CD4-positive, alpha-beta T cell treated with Interleukin-17A for 4 hours (primary cell): ENCODE measurements at places on chromosomes 4 and X.
A peak's percentile ranks its signal among the peaks of the same experiment; 100 is the strongest.

GRCh38 chrX:109533005-109533404 lies 3.6 kb upstream of the NXT2 start:
- no peak for DNase-seq

DNA sequence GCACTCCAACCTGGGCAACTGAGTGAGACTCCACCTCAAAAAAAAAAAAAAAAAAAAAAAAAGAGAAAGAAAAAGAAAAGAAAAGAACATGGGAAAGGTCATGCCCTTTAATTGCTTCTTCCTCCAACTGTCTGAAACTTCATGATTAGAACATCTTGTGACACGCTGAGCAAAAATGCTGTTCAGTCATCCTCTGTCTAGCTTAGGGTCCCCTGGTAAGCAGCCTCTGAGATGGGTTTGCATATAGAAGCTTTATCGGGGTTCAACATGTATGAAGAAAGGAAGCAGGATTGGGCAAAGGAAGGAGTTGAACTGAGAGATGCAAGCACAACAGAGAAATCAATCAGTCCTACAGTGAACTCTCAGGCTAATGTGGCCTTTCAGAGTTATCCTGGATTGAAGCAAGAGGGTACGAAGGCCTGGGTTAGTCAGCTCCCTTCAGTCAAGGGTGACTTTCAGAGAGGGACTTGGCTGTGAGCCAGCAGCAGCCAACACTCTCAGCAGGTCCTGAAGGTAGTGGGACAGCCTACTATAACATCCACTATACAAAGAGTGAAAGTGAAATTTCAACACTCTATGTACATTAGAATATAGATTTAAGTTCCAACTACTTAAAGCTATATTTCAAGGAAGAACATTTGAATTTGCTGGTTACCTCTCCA lies 11.4 kb downstream of the MAOB start:
- DNase-seq, result no peak

DNA sequence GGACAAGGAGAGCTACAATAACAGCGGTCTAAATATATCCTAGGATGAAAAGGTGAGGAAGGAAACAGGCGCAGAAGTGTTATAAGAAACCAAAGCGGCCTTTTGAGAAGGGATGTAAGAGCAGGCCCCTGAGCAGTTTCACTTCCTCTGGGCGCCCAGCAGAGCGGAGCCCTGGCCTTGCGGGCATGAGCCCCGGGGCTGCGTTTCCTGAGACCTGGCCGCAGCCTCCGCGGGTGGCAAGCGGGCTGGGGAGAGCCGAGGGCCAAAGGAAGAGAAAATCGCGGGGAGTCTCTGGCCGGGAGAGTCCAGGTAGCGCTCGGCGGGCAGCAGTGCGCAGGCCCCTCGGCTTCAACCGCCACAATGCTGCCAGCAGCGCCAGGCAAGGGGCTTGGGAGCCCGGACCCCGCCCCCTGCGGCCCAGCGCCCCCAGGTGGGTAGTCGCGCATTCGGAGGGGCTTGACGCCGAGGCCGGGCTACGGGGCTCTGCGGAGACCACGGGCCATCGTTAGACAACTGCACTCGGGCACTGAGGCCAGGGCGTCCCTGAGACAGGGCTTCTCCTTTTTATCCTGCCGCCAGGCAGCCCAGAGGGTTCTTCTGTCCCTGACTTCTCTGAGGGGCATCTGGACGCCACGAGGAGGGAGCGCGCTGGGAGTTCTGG lies at the start of gene BANK1:
Gene BANK1, plus strand, starts transcription at position 210 of the 661 bp plus-strand sequence. Its CDS starts 151 bp downstream, at position 361.
- peak; percentile 32 for DNase-seq

DNA sequence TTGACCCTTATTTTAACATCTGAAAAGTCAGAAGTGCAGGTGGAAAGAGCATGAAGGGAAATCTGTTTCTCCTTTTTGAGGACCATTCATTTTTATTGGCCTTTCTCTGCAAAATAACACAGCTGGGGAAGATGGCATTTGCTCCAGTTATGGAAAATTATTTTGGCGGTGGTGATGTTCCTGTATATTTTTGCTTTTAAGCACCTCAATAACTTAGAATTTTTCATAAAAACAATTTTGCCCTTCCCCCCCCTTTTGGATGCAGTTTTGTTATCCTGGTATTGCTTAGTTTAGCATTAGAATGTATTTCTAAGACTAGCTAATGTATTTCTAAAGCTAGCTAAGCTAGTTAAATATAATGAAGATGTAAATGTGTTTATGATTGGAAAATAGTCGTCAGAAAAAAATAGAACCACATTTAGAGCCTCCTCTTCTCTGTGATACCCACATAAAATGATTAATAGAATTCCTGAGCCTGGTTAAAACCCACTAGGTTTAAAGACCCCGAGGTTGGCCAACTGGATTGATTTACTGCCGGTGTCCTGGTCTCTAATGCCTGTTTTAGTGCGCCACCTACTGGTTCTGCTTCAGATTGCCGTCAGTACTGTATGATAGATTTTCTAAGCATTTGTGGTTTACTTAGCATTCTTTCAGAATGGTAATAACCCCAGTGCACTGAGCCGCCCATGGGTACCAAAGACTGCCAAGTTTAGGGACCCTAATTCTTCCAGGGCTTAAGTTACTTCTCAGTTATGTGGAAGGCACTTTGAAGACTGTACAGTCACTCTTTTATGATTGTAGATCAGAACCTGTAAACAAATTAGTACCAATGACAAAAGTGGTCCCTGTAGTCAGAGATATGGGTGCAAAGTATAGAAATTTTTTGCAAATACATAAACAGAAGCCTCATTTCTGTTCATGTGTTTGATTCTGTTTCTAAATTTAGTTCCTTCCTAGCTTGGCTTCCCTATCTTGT lies 11.4 kb downstream of the KLF3 start:
- DNase-seq, result peak; percentile 89

DNA sequence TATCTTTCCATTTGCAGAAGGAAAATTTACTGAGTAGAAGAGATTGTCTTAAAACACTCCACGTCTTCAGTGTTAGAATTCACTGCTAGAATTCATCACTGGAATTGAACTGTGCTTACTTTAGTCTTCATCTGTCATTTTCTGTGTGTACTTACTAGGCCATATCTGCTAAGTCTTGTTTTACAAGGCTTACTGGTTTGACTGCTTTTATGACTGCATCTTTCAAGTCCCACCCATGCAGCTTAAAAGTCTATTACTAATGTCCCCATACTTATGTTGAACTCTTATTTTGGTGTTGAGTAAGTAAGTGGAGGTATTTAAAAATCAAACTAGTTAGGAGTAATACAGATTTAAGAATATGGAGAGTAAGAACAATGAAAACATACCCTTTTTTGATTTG lies 14.6 kb downstream of the CLCN3 start:
- DNase-seq, result no peak

GRCh38 chr4:149065753-149066152 lies 623.5 kb upstream of the NR3C2 start:
- no peak for DNase-seq

- DNase-seq, result no peak
Observed at GRCh38 chr4:174427571-174428140, 94.6 kb downstream of the HPGD start.

DNA sequence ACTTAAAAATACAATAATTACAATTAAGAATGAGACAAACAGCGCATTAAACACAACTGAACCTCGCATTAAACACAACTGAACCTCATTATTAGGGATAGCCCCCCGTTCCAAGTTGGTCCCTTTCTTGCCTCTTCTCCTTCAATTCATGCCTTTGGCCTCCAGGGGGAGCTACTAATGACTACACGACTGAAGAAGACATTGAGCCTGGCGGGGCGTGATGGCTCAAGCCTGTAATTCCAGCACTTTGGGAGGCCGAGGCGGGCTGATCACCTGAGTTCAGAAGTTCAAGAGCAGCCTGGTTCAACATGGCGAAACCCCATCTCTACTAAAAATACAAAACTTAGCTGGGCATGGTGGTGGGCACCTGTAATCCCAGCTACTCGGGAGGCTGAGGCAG lies 56.4 kb upstream of the NWD2 start:
- no peak for DNase-seq

DNA sequence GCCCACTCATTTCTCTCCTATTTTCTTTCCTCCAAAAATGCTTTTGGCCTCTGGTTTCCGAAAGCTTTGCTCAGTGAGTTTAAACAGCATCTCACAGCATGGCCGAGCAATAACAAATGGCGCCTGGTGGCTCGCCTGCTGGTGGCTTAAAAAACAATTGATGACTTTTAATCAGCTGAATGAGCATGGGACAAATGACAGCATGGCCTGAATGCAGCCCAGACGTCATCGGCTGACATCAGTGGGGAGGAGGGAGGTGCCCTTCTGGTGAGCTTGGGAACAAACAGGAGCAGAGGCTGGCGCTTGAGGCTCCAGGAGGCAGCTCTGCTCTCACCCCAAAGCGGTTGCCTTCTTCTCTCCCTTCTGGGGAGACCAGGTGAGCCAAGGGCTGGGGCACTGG lies 286.4 kb downstream of the BCOR start:
- no peak for DNase-seq

- DNase-seq, result no peak
Observed at GRCh38 chr4:86536151-86536550, 58.0 kb upstream of the PTPN13 start.

DNA sequence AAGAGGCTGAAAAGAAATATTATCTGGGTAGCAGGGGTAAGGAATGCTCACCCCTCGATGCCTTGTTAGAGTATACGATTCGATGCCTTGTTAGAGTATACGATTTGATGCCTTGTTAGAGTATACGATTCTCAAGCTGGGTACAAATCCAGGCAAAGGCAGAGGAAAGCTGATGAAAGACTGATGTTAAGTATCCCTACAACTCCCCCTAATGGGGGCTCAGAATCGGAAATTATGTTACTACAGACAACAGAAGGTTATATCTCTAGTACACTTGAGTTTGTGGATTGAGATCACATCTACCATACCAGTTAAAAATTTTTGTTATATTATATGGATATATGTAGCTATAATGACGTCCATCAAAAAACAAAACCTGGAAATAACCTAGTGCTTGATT lies 4.8 kb downstream of the LRRC66 start:
- no peak for DNase-seq

GRCh38 chr4:102732678-102733077 lies 28.1 kb downstream of the MANBA start:
- DNase-seq, result no peak

- no peak for DNase-seq
Observed at GRCh38 chrX:22095286-22095685, 63.2 kb downstream of the PHEX start.

- no peak for DNase-seq
Observed at GRCh38 chr4:26452565-26453531, 37.4 kb downstream of the CCKAR start.

DNA sequence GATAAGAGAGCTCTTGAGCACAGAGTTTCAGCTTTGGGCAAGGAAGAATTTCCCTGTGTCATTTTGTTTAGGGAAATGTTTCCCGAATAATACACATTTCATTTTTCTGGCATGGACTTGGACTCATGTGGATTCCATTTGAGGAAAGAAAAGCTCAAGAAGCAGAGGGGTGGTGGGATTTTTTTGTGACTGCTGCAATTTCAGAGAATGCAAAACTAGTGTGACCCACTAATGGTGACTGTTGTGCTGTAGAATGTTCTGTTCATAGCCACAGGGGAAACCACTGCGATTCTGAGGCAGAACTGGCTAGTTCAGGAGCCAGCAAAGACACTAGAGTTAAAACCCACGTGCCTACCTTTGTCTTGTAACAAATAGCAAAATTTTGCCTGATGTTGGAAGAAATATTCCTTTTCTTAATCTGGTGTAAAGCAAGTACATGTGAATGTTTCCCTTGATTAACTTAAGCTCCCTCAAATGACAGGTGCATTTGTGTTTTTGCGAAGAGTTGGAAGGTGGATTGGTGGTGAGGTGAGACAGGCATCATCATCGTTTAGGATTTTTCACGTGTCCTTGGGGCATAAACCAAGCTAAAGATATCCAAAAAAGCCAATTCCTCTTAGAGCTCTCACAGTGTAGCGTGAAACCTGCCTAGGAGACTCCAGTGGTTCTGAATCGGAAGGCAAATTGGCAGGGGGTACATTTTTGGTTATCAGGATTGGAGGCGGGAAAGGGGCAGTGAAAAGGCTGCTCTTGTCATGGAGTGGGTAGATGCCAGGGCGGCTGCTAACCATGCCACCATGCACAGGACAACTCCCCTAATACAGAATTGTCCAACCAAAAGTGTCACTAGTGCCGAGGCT lies 38.0 kb upstream of the FAM9C start:
- DNase-seq, result peak; percentile 48

GRCh38 chr4:127304356-127304755 lies 328.4 kb upstream of the INTU start:
- no peak for DNase-seq

GRCh38 chr4:66899422-66900065 lies 645.8 kb downstream of the CENPC start:
- DNase-seq, result no peak

DNA sequence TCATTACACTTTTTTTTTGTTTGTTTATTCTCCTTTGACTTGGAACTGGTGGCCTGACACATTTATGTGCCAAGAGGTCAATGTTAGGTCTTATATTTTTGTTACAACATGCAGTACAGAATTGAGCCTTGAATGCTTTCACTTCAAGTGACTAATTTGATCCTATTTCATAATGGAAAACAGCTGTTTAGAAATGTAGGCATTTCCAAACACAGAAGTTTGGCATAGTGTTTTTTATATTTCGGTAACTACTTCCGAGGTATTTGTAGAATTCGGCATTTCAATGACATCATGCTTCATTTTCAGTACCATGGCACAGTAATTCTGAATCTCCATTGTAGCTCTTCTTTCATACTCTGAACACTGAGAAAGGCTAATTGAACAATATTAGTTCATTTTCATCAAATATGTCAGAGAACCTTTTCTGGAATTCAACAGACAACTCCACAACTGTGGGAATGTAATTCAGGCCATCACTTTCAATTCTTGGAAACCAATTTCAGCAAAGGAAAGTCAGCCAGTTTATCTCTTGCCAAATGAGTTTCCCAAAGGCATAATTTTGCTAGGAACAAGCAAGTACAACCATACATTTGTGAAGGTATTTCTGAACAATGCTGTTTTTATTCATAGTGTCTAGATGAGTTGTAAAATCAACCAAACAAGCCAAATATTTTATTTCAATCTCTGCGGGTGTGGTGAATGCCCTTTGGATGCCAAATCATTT lies 11.4 kb downstream of the FAM120C start:
- no peak for DNase-seq

- no peak for DNase-seq
Observed at GRCh38 chr4:20391198-20391597, 139.5 kb downstream of the SLIT2 start.

GRCh38 chr4:19534159-19534558 lies 717.5 kb upstream of the SLIT2 start:
- no peak for DNase-seq

DNA sequence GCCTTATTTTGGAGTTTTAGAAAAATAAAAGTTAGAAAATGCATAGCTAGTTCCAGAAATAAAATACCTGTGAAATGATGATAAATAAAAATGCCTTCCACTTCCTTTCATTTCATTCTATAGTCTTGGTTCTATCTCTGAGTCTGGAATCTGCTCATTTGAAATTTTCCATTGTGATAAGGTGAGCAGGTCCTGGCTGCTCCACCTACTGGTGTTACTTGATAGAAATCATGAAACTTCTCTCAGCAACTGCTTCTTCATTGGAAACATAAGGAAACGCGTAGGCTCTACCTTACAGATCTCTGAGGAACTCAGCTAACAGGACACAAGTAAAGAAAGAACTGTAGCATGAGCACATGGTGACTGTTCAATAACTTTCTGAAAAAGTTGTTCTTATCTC lies 141.8 kb downstream of the DCHS2 start:
- DNase-seq, result no peak
